NCI-H446 treated with DMSO at 0.1 percent for 48 hours (cell line): ENCODE measurements at places on chromosomes 7 and 10.
A peak's percentile ranks its signal among the peaks of the same experiment; 100 is the strongest.

GRCh38 chr7:17131060-17131345 is 167.4 kb upstream of the AHR start:
- no peak for DNase-seq

- DNase-seq = no peak
Measured at GRCh38 chr7:125966278-125967048, 1036.8 kb upstream of the POT1 start.

GRCh38 chr7:20831451-20831850 is 44.8 kb upstream of the SP8 start:
- DNase-seq = peak; percentile 78

DNA sequence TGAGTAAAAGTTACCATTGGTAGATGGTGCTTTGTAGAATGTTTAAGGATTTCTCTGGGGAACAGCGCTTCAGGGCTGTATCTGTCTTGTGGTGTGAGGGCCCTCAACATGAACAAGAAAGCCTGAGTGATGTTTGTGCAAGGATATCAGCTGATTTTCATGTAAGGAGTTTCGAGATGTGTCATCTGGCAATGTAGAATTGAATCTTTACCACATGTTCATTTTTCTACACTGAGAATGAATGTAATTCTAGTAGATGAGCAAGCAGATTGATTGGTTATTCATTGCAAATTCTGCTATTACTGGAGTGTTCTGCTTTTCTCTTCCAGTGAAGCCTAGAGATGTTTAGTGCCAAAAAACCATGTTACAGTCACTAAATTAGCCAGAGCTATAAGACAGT is 87.7 kb downstream of the ST7 start:
- DNase-seq = no peak

- DNase-seq = no peak
Measured at GRCh38 chr7:99990460-99990852, 14.6 kb upstream of the AZGP1 start.

DNA sequence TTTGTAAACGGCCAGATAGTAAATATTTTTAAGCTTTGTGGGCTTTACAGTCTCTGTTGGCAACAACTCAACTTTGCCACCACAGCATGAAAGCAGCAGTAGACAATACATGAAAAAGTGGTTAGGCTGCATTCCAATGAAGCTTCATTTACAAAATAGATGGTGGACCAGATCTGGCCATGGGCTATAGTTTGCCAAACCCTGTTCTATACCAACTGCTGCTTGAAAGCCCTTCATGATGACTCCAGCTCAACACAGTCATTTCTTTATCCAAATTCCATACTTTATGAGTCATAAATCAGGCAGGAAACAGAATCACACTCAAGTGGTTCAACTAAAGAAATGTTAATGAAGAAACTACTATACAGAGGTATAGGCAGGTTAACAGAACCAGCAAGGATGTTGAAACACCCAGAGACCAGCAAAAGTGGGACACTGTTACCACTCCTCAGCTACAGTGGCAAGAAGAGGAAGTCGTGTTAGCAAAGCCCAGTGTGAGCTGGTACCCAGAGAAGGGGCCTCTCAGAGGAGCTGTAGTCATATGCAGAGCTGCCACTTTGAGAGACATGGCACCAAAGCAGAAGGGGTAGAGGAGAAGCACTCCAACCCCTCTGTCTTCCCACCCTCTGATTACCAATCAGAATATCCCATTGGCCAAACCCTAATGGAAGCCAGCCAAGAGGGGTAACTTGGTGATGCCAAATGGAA is 72.5 kb downstream of the PRLHR start:
- DNase-seq = no peak

DNA sequence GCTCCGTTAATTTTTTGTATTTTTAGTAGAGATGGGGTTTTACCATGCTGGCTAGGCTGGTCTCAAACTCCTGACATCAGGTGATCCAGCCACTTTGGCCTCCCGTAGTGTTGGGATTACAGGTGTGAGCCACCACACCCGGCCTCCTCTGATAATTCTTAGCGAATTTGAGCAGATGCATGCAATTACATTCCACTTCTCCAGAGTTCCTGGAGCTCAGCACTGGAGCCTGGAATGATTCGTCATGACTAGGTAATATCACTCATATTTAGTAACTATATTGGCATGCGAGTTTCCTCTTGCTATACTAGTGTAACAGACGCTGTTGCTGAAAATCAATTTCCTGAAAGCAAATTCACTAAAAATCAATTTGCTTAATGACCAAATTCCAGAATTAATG is 86.8 kb downstream of the MKX start:
- no peak for DNase-seq

- DNase-seq = no peak
Measured at GRCh38 chr7:17401791-17402627, 103.6 kb downstream of the AHR start.

- no peak for DNase-seq
Measured at GRCh38 chr10:56142092-56142728, 218.8 kb downstream of the ZWINT start.

- no peak for DNase-seq
Measured at GRCh38 chr7:80937336-80937735, 18.5 kb upstream of the SEMA3C start.

DNA sequence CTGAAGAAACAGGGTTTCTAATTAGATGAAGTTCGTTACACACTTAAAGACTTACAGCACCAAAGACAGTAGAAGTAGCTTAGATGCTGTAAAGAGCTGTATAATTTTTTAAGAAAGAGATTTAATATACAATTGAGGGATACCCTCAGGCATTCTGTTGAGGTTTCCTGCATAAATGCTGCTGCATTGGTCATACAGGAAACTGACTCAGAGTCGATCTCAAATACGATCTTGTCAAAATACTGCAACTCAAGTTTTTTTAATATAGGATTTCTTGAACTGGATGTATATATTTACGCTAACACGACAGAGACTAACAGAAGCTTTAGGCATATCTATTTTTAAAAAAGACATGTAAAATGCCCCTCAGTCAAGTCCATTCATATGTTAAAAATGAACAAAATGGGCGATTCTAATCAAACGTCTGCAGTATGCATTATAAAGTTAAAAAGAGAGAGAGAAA is 2.4 kb upstream of the ARID5B start:
- DNase-seq = no peak

DNA sequence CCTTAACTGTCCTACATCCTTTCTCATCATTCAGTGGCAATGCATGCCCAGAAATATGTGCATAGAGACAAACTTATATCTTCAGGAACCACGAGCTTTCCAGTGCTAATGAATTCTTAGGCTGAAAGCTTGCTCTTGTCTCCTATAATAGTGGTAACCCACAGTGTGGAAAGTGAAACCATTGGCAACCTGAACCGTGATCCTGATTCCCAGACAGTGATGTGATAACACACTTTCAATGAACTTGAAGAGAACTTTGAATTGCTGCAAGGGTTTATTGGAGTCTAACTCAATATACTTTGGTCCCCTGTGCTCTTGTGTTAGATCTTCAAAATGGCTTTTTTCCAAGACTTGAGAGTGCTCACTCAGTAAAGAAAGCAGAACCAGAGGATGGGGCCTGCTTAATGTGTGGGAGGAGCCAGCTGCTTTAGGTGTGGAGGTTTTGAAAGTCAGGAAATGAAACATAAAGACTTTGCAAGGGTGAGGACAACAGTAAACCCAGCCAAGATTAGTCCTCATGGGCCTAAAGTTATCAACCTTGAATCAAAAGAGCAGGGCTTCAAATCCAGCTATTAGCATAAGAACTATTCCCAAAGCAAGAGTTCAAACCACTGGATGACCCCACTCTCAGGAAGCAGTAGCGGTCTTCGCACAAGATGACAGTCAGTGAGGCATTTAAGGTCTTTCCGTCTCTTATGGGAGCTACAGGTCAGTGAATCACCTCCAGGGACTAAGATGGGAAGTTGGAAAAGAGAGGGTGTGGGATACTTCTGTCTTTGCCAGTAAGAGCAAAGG is 332.4 kb upstream of the NRP1 start:
- DNase-seq = no peak

DNA sequence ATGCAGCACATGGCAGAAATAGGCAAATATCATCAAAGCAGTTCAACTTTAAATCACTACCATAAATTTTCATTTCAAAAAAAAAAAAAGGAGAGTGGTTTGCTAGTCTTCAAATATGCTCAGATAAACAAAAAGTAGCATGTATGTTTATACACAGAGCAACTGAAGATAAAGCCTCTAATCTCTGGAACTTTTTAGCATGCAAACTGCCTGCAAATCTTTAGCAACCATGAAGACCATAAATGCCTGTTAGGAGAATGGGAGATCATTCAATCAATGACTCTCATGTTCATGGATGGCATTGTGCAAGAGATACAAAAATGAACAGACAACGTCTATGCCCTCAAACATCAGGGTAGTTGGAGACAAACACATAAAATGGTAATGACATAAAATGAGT is 57.3 kb downstream of the ORC5 start:
- DNase-seq = no peak

DNA sequence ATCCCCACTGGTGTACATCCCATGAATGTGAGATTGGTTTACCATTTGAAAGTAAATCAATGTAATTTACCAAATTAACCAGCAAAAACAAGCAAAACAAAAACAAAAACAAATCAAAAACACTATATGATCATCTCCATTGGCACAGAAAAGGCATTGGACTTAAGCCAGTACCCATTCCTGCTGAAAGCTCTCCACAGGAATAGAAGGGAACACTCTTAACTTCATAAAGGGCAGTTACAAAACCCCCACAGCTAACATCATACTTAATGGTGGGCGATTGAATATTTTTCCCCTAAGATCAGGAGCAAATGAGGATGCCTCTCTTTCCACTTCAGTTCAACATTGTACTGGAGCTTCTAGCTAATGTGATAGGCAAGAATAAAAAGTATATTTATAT is 34.1 kb downstream of the PRKG1 start:
- peak; percentile 5 for DNase-seq

- DNase-seq = peak; percentile 50
Measured at GRCh38 chr10:119199231-119199992, 8.0 kb upstream of the GRK5 start.

DNA sequence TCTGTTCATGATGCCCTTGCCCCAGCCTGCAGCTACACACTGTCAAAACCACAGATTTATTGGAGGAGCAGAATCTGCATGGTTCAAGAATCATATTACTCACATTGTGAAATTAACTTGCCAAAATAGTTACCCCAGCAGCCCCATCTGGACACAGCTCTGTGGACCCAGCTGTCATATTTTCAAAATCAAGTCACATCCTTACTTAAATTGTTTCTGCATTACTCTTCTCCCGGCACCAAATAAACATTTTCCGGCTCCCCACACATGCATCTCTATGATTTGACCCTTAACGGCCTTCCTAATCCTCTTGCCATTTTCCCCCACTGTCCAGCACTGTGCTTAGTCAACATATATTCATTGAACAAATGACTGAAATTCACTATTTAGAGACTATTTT is 43.8 kb upstream of the GPR26 start:
- no peak for DNase-seq

DNA sequence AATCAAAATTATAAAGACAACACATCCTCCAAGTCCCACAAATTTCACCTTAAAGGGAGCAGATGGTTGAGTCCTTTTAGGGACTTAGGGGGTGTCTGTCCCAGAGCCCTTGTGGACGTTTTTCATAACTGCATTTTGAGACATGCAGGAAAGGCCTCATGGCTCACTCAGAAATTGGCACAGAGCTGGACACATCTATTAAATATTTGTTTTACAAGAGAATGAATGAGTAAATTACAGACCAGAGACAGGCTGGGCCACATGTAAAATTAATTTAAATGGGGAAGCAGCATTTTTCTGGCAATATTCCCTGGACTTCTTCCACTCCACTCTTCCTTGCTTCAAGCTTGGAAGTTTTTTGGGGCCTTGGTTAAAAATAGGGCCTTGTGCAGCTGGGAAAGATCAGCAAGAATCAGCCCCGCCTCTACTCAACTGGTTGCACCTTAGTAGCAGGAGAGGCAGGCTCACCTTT is 20.0 kb downstream of the LAMB1 start:
- peak; percentile 72 for DNase-seq

- no peak for DNase-seq
Measured at GRCh38 chr7:22647451-22648257, 79.3 kb upstream of the IL6 start.

GRCh38 chr7:78578686-78579085 is 780.1 kb downstream of the PHTF2 start:
- DNase-seq = no peak
